ENCODE measurements at places on chromosomes 11 and 22.

DNA sequence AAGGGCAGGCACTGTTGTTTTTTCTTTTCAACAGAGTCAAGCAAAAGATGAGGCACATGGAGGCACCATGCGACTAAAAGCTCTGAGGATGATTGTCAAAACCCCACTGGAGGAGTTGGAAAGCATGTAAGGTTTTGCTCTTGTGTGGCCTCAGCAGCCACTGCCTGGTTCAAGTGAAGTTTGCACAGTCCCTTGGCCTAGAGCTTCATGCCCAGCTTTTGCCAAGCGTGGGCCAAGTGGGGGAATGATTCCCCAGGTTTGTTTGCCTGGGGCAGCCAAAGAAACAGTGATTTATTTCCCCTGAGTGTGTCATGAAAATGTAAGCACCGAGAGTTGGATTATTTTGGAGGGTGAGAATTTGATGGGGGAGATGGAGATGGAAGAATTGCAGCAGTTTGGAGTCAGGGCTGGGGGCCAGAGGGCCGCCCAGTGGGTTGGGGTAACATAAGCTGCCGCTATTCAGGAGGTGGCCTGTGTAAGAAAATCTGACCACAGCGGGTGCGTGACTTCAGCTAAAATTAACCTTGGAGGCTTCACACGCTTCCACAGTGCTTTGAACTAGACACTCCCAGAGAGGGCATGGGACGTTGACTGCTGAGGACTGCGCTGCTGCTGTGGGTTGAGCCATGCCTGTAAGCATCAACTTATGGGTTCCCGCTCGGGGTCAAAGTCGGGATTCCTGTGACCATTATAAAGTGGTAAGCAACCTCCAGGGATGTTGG lies 100.7 kb downstream of the NAV2 start:
- DNase-seq, result no peak

DNA sequence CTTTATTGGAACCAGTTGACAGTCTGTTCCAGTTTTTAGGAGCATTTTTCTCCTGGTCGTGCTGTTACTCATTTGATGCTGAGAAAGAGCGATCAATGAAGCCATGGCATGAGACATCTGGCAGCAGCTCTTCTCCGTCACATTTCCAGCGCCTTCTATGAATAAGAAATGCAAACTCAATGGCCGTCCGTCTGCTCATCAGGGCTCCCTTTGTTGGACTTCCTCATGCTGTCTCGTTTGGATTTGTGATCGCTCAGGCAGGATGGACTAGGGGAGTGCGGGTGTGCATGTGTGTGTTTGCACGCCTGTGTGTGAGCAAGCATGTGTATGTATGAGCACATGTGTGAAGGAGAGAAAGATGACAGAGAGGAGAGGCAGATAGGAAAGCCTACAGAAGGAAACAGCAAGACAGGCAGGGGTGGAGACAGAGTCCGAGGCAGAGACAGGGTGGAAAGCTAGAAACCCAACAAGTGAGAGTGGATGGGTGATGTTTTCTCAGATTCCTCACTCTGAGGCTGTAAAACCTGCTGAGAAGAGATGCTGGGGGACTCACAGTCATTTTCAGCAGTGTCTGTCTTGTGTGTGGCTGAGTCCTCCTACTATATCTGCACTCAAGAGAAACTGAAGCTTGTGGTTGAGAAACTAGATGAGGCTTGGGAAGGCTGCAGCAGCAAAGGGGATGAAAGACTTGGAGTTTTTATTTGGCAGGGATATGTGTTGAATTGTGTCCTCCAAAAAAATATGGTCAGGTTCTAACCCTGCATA lies 56.0 kb upstream of the CLMP start:
- no peak for DNase-seq

DNA sequence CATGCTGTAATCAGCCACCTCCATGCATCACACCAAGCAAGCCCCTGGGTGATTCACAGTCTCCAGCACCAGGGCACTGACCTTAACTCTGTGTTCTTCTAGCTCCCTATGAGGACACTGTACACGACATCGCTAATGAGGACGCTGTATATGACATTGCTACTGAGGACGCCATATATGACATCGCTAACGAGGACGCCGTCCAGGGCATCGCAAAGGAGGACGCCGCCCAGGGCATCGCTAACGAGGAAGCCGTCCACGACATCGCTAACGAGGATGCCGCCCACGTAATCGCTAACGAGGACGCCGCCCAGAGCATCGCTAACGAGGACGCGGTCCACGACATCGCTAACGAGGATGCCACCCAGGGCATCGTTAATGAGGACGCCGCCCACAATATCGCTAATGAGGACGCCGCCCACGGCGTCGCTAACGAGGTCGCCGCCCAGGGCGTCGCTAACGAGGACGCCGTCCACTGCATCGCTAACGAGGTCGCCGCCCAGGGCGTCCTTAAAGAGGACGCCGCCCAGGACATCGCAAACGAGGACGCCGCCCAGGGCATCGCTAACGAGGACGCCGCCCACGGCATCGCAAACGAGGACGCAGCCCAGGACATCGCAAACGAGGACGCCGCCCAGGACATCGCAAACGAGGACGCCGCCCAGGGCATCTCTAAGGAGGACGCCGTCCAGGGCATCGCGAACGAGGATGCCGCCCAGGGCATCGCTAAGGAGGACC lies 34.5 kb upstream of the DGCR6L start:
- DNase-seq, result no peak

GRCh38 chr22:30054764-30055069 lies 25.5 kb upstream of the HORMAD2 start:
- DNase-seq, result no peak

GRCh38 chr11:2439820-2440219 lies 4.5 kb downstream of the TRPM5 start:
- no peak for DNase-seq

GRCh38 chr11:8826901-8827560 lies 84.0 kb upstream of the AKIP1 start:
- DNase-seq, result no peak

- no peak for DNase-seq
Measured at GRCh38 chr11:12276831-12277475, 100.4 kb upstream of the PARVA start.

- no peak for DNase-seq
Measured at GRCh38 chr11:5690736-5691135, 1.1 kb downstream of the TRIM22 start.

- DNase-seq, result no peak
Measured at GRCh38 chr11:66325263-66325671, 8.4 kb upstream of the CD248 start.

DNA sequence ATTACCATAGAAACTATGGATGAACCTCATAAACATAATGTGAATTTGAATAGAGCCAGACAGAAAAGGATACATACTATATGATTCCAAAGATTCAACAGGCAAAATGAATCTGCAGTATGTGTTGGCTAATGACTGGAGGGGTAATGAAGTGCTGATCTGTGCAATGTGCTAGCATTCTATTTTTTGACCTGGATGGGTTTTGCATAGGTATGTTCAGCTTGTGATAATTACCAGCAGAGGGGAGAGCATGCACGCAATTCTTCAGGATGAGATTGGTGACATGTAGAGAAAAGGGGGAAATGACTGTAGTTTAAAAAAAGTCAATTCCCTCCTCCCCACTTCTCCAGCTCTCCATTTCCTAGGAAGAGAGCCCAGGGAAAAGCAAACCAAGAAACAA lies 618 bp upstream of the CCDC81 start:
- no peak for DNase-seq

DNA sequence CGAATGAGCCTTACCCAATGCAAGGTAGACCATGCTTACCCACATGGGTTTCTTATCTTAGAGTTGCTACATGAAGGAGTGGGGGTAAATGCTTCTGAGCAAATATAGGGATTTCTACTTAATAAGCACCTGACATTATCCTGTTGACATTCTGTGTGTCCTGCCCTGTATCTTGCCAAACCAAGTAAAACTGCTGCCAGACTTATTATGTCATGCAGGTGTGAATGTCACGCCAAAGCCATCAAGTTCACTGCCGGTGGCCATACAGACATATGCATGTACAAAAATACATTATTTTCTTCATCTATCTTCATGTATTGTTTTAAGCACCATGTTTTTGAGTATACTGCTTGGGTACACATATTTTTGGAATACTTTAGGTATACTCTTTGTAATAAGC lies 70.2 kb downstream of the NOX4 start:
- no peak for DNase-seq

DNA sequence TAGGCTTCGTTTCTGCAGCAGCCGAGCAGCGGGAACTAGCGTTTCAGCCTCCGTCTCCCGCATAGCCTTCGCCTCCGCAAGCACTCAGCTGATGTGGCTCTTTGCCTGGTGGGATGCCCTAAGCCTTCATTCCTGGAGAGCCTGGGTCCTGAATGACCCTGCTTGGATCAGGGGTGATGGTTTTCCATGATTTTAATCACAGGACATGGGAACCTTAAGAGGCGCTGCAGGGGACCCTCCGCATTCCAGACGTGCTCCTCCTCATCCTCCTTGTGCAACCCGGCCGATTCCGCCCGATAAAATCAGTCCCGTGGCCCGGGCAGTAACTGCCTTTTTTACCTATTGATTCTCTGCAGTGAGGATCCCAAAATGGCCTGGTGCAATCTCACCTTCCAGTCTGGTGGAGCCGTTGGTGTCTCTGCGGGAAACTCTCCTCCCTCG lies 8.2 kb downstream of the C11orf21 start:
- DNase-seq, result no peak

DNA sequence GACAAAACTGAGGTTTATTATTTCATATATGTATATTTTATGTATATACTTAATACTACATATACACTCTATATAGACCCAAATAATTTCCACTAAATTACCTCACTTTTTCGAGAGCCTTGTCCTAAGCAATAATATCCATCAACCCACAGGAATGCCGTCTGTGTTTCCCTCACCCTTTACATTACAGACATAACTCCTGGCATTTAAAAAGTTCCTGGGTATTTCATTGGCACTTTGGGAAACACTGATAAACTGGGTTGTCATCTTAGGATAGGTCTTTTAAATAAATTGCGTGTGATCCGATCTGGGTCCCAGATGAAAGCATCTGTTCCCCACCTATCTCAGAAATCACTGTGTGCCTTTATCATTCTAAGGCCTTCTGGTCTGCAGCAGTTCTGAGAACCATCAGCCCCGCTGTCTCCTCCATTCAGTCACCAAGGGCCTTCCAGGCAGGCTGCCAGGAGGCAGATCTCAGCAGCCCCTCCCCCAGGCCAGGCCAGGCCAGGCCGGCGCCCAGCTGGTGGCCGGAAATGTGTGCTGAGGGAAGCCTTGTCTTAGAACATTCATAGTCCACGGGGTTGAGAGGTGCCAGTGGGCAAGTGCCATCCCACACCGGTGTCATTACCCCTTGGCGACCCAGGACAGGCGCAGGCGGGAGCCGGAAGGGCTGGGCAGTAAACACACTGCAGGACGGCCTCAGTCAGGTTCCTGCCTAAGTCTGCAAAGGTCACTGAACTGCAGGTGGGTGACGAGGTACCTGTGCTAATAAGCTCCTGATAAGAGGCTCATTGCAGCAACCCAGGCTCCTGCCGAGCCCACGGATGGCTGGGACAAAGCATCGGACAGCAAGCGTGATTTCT lies 3.3 kb downstream of the FGF19 start:
- no peak for DNase-seq

- no peak for DNase-seq
Measured at GRCh38 chr22:30325724-30326254, 952 bp downstream of the TBC1D10A start.

DNA sequence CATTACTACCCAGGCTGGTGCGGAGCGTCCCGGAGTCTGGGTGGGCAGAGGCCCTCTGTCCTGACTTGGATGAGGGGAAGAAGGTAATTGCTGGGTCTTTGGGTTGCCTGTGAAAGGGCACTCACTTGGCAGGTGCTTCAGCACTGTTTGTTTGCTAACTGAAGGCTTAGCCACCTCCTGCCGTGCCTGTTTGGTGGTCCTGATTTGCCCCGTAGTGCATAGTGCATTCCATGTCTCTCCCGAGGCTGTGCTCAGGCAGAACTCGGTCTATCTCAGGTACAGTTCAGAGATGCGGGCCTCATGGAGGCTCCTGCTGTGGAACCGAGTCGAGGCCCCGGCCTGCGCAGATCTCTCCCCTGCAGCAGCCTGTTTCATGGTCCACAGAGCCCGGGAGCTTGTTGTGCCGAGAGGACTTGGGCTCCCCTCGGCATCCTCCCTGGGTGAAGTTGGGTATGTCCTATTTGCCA lies 146.2 kb downstream of the TBC1D22A start:
- no peak for DNase-seq

DNA sequence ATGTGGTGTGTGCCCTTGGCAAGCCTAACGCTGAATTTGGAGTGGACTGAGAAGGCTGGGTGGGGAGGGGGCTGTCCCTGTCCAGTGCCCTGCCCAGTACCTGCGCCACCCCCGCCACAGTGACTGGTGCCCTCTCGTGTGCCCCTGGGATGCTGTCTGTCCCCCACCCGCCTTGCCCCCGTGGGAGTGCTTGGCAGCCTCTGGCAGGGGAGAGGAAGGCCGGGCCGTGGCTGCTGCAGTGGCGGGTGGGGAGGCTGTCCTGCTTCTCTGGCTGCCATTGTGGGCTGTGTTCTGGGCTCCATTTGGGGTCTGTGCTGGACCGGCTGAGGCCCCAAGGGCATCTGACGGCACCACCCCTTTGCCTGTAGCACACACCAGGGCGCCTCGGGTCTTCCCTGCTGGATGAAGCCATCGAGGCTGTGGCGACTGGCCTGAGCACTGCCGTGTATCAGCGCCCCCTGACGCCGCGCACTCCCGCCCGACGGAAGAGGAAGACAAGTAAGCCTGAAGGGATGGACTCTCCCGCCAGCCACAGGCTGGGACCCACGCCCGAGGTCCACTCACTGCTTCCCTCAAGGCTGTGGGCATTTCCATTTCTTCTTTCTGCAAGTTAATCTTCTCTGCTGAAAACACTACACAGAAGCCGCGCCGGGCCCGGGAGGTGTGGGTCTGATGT lies 17.6 kb downstream of the IRF7 start:
- no peak for DNase-seq

- no peak for DNase-seq
Measured at GRCh38 chr11:44709281-44709562, 17.5 kb upstream of the TSPAN18 start.

GRCh38 chr22:35599364-35599763 lies 17.8 kb downstream of the MB start:
- DNase-seq, result no peak

DNA sequence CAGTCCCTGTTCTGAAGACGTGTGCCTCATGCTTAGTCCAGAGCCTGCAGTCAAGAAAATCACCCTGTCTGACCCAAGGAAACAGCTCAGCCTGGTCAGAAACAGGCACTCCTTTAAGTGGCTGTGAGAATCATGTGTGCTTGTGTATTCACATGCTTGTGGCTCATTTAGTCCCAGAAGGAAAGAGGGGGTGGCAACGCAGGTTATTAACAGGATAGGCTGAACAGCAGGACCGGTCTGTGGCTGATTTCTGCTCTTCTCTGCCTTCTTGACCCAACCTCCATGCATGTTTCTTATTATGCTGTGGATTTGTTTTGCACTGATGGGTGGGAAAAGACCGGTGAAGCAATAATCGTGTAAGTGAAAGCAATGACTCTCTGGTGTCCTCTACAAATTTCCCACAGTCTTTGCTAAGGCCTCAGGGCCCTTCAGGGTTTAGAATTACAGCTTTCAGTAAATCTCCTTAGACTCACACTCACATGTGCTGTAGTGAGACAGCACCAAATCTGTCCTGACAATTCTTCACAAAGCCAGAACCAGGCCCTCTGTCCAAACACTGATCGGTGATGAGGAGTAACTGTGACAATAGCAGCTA lies 288.1 kb downstream of the ETS1 start:
- DNase-seq, result no peak

Data from central memory CD4-positive, alpha-beta T cell (primary cell).